ENCODE measurements at places on chromosomes 11 and 22. TPM values are rescaled to one million over a fixed set of nuclear protein-coding genes. Genes with fewer than 3 reads are reported as not detected.

OR52E1 gene
- total RNA-seq, result not detected

NRXN2 gene
- total RNA-seq, result not detected

CATSPERZ gene
- total RNA-seq, result not detected

GTSE1 gene
- 57.2 TPM for total RNA-seq

CRYBB2 gene
- total RNA-seq, result 1.4 TPM

OR10A2 gene
- not detected for total RNA-seq

ART5 gene
- not detected for total RNA-seq

TRIM34 gene
- total RNA-seq, result 6.7 TPM

PATE2 gene
- total RNA-seq, result not detected

KRTAP5-7 gene
- total RNA-seq, result not detected

KRTAP5-9 gene
- 0.30 TPM for total RNA-seq

PLAAT5 gene
- total RNA-seq, result not detected

HBB gene
- total RNA-seq, result not detected

CCDC90B gene
- total RNA-seq, result 45.8 TPM

CRYAB gene
- total RNA-seq, result not detected

TMEM191C gene
- total RNA-seq, result 1.2 TPM

SYVN1 gene
- 36.0 TPM for total RNA-seq

TIGD3 gene
- total RNA-seq, result not detected

BEST1 gene
- total RNA-seq, result 0.21 TPM

MMP1 gene
- 1,684 TPM for total RNA-seq

MRGPRG gene
- total RNA-seq, result not detected

LRRC32 gene
- total RNA-seq, result 117 TPM

LARGE2 gene
- total RNA-seq, result not detected

LMO2 gene
- total RNA-seq, result 62.4 TPM

FAM180B gene
- not detected for total RNA-seq

KCNQ1OT1 gene
- 1.5 TPM for total RNA-seq

OR51L1 gene
- total RNA-seq, result not detected

OR4A16 gene
- not detected for total RNA-seq

C11orf42 gene
- total RNA-seq, result not detected

WT1 gene
- not detected for total RNA-seq

NAALADL1 gene
- 6.8 TPM for total RNA-seq

APOL1 gene
- total RNA-seq, result 14.1 TPM

TLCD5 gene
- total RNA-seq, result 6.3 TPM

MORC2 gene
- total RNA-seq, result 34.7 TPM

OR6M1 gene
- not detected for total RNA-seq
